Fibroblast of skin of abdomen (primary cell): ENCODE measurements at places on chromosomes 12 and 14.

DNA sequence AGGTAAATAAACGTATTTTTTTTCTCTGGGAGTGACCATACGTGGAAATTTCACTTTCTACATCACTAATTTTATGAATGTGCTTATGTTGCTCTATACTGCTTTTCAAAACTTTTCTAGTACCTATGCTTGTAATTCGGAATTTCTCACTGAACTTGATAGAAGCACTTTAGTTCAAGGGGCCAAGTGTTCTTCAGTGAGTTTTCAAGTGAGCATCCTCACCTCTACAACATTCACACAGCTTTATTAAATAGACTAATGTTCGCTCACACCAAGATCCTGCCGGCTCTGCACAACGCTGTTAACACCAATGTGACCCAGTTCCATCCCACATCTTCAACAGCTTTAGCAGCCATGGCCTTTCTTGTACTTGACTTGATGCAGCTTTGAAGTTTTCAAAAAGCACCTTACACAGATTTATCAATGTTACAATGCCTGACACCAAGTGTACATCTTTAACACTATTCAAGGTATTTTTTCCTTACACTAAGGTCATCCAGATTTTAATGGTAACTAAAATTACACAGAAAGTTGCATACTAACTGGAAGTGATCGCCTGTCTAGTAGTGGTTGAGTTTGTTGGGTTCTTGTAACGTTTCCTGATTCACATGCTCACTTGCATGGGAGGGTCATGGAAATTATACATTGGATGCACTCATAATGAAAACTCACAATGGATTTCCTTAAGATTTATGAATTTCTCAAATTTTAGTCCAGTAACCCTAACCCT, 4.5 kb downstream of the UBC start:
- DNase-seq = no peak

DNA sequence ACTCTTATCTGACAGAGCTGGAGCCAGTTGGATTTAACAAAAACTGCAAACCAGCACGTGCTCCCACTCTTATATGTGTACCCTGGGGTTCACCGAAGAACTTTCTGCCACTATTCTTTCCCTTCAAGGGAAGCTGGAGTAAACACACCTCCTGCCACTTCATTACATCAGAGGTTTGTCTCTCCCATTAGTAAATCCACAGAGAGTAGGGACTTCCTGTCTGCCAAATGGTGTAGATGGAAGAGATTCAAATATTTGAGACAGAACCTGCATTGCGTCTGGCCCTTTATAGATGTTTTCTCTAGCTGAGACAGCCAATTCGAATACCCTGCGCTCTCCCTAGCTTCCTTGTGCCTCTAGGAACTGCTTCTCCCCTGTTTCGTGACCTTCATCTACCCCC, 29.1 kb upstream of the AEBP2 start:
- DNase-seq = peak; percentile 31

DNA sequence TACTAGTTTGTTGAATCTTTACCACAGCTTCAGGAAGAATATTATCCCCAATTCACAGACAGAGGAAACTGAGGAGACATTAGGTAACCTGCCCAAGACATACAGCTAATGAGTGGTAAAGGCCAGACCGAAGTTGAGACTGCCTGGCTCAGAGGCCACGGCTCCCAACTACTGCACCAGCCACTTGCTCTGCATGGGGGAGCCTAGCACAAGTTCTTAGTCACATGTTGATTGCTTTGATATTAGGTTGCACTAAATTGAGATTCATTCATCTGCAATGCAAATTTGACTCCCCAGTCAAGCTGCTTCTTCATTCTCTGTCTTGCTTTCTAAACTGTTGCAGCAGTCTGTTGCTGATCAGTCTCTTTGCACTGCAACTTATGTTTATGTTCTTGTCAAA, 25.9 kb upstream of the POLR3B start:
- DNase-seq = no peak

DNA sequence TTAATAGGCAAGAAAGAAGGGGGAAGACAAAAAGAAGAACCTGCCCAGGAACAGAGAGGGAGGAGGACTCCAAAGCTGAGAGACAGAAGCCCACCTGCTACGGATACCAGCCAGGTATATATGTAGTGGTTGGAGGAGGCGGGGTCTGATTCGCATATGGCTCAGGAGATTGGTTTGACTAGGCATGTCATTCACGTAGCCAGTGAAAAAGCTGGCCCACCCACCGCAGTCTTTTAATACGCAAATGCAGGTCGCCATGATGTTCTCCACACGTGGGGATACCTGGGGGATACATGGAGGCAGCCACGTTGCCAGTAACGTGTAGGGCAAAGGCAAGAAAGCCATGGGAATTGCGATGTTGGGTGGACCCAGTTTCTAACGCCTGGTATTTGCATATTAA, 73.2 kb downstream of the NTS start:
- no peak for DNase-seq
